MM.1S (cell line): ENCODE measurements at places on chromosomes 4 and X.

- no peaks in the 10 kb centered on the region for H3K36me3 ChIP-seq
- no peak overlapping the region for H3K27ac ChIP-seq
- H3K4me3 ChIP-seq: no peak overlapping the region
- no peak for DNase-seq
These were observed 743.5 kb upstream of the MAGEB2 start for GRCh38 chrX:29471829-29472228.

GRCh38 chr4:47017494-47017893, 13.9 kb upstream of the GABRB1 start:
- H3K4me1 ChIP-seq: no peaks in the 10 kb centered on the region
- H3K27me3 ChIP-seq: no peaks in the 10 kb centered on the region
- DNase-seq: no peak
- no peak overlapping the region for H3K27ac ChIP-seq
- no peaks in the 10 kb centered on the region for H3K36me3 ChIP-seq
- H3K4me3 ChIP-seq: no peak overlapping the region

DNA sequence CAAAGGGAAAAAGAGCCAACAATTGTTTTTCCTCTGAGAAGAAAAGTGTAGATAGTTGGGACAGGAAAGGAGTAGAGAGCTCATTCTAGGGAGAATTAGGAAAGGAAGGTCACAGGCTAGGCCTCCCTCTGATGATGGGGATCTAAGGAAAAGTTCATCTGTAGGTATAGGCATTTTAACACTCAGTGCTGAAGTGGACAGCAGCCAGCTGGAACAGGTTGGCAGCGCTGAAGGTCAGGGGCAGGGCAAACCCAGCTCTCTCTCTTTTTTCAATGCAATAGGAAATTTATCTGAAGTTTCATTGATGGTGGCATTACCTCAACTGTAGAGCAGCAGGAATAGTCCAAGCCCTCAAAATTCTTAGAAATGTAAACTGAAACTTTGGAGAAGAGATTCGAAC, 98.5 kb upstream of the ETNPPL start:
- no peaks in the 10 kb centered on the region for H3K27me3 ChIP-seq
- H3K27ac ChIP-seq: no peak overlapping the region
- H3K36me3 ChIP-seq: no peaks in the 10 kb centered on the region
- no peak for DNase-seq

- no peak overlapping the region for H3K27ac ChIP-seq
- no peaks in the 10 kb centered on the region for H3K36me3 ChIP-seq
- no peak overlapping the region for H3K4me3 ChIP-seq
- DNase-seq: no peak
- no peaks in the 10 kb centered on the region for H3K4me1 ChIP-seq
- H3K27me3 ChIP-seq: no peaks in the 10 kb centered on the region
These were observed 495.9 kb downstream of the SPRY1 start for GRCh38 chr4:123892368-123892976.

GRCh38 chr4:94216394-94216793, 8.7 kb downstream of the SMARCAD1 start:
- no peaks in the 10 kb centered on the region for H3K27me3 ChIP-seq
- no peak for DNase-seq
- no peak overlapping the region for H3K4me3 ChIP-seq

GRCh38 chr4:14592950-14593349, 409.3 kb upstream of the CPEB2 start:
- no peak overlapping the region for H3K27ac ChIP-seq
- DNase-seq: no peak
- no peaks in the 10 kb centered on the region for H3K4me1 ChIP-seq
- no peaks in the 10 kb centered on the region for H3K27me3 ChIP-seq
- H3K36me3 ChIP-seq: no peaks in the 10 kb centered on the region

DNA sequence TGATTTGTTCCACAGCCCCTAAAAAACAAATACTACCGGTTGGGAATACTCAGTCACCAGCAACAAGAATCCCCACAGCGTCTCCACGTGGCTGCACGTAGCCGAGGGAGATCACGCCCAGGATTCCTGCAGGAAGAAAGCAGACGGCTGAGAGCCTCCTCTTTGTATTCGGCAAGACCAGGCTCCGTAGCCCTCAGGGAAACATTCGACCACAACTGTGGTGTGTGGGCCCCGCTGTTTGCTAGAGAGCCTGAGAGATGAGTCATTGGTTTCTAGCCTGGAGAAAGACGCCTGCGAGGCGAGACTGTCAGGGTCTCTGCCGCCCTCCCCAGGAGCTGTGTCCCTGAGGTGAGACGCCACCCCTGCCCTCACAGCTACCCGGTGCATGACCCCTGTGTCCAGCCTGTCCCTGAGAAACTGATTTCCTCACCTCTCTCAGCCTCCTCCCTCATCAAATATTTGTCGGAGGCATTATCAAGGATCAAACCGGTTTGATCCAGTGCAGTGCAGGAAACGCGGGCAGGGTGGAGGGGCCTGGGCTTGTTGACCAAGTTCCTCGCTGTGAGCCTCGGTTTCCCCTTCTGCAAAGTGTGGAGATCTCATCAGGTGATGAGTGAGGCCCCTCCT, 4.7 kb upstream of the S100P start:
- H3K4me3 ChIP-seq: no peak overlapping the region
- no peaks in the 10 kb centered on the region for H3K4me1 ChIP-seq
- no peaks in the 10 kb centered on the region for H3K36me3 ChIP-seq
- H3K27ac ChIP-seq: no peak overlapping the region
- H3K27me3 ChIP-seq: peaks cover 24% of the 10 kb centered on the region

DNA sequence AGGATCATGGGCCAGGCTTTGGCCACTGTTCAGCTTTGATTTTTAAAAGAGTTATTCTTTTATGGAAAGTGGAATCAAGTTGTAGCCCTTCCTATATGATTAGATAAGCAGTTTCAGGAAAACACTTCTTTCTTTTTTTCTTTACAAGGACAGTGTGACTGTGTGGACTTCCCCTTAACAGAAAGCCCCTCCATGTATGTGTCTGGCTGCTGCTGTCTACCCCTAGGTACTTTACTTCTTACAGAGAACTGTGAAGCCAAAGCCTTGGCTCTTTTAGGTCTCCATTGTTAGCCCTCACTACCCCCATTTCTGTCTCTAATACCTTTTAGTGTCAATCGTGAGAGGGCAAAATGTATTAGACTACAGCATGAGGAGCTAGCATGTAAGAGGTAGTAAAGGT, 19.1 kb downstream of the VSIG1 start:
- no peak overlapping the region for H3K27ac ChIP-seq
- no peak for DNase-seq
- no peak overlapping the region for H3K4me3 ChIP-seq
- H3K36me3 ChIP-seq: no peaks in the 10 kb centered on the region
- H3K4me1 ChIP-seq: no peaks in the 10 kb centered on the region

DNA sequence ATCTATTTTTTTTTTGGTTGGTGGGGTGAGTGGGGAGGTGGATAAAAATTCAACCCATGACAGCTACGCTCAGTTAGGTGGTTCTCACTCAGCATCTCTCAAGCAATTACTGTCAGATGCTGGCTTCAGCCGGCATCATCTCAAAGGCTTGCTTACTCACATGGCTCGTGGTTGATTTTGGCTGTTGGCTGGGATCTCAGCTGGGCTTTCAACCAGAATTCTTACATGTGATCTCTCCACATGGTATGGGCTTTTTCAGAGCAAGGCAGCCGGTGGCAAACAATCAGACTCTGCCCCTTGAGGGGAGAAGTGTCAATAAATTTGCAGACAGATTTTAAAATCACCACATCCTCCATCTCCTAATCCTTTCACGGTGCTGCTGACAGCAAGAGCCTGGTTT, 47.2 kb downstream of the SLC34A2 start:
- no peaks in the 10 kb centered on the region for H3K36me3 ChIP-seq
- no peak overlapping the region for H3K27ac ChIP-seq
- H3K27me3 ChIP-seq: no peaks in the 10 kb centered on the region
- H3K4me3 ChIP-seq: no peak overlapping the region
- DNase-seq: no peak

- H3K27ac ChIP-seq: no peak overlapping the region
- H3K27me3 ChIP-seq: no peaks in the 10 kb centered on the region
- no peaks in the 10 kb centered on the region for H3K4me1 ChIP-seq
- no peaks in the 10 kb centered on the region for H3K36me3 ChIP-seq
- H3K4me3 ChIP-seq: no peak overlapping the region
These were observed 206.5 kb downstream of the PCDH10 start for GRCh38 chr4:133355633-133356032.

DNA sequence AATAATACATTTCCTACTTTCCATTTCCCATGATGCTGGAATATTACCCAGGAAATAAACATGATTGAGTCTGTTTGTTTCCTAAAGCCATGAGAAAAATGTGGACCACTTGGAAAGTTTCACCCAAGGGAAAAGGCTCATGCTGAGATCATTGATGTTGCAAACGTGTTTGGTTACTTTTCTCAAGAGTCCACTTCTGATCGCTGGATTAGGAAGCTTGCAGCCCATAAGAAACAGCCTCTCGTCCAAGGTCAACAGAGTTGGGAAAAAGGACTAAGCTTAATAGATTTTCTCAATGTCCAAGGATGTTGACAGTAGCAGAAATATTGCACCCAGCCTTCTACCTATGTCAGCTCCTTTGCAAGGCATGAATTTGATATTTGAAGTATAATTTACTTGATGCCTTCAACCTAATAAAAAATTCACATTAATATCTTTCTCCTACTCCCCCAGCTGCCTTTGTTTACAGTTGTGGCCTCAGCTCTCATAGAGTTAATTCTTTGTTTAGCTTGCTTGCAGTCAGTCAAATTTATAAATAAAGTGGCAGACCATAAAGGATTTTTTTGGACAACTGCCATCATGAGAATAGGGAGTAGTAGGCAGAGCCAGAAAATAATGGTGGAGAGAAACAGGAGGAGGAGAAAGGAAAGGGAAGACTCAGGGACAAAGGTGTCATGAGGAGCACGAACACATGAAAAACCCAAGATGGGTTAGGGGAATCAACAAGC, 65.6 kb upstream of the BLTP1 start:
- no peaks in the 10 kb centered on the region for H3K4me1 ChIP-seq
- H3K27me3 ChIP-seq: no peaks in the 10 kb centered on the region
- no peaks in the 10 kb centered on the region for H3K36me3 ChIP-seq
- no peak overlapping the region for H3K27ac ChIP-seq

DNA sequence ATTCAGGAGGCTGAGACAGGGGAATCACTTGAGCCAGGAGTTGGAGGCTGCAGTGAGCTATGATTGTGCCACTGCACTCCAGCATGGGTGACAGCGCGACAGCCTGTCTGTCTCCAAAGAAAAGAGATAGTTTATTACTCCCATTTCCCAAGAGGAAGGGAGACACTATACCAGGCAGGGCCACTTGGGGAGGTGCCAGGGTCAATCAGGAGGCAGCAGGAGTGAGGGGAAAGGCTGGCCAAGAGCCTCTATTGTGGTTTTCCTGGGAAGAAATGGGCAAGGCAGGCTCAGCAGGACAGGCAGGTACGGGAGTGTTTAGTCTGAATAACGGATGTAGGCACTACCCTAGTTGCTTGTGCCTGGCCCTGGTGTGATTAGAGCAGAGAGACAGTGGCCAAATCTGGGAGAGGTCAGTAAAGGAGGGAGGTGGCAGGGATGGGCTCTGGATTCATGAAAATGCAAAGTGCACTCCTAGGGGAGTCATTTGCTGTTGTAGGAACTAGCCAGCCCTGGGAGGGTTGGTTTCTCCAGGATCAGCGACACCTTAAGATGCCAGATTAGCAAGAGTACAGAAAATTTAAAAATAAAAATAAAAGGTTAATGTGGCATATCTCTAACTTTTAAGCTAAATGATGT, 20.2 kb upstream of the CDKN2AIP start:
- H3K36me3 ChIP-seq: no peaks in the 10 kb centered on the region
- H3K4me3 ChIP-seq: no peak overlapping the region
- no peaks in the 10 kb centered on the region for H3K4me1 ChIP-seq
- no peak for DNase-seq
- H3K27ac ChIP-seq: no peak overlapping the region

- no peaks in the 10 kb centered on the region for H3K36me3 ChIP-seq
- no peak overlapping the region for H3K27ac ChIP-seq
- no peaks in the 10 kb centered on the region for H3K4me1 ChIP-seq
- no peaks in the 10 kb centered on the region for H3K27me3 ChIP-seq
- no peak overlapping the region for H3K4me3 ChIP-seq
- DNase-seq: no peak
These were observed 124.5 kb downstream of the NHS start for GRCh38 chrX:17499512-17499911.

GRCh38 chr4:98939892-98940298, 11.0 kb upstream of the EIF4E start:
- no peaks in the 10 kb centered on the region for H3K27me3 ChIP-seq
- peaks cover 2% of the 10 kb centered on the region; the same call in 1 of the 2 replicates for H3K4me1 ChIP-seq
- H3K36me3 ChIP-seq: no peaks in the 10 kb centered on the region
- no peak overlapping the region for H3K4me3 ChIP-seq

DNA sequence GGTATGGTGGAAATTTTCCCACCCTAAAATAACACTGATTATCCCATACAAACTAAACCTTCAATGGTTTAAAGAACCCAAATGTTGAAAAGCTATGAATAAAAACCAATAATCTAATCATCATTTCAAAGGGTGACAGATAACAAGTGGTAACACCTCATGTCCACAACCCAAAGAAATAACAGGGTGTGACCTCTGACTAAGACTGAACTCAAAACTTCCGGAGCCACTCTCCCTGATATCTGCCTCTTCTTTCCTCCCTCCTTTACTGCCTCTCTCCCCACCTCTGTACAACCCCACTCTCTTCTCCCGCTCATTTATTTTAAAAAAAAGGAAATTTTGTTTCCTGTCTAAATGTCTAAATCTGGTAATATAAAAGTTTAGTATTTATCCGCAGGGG, 11.5 kb downstream of the FBXW7 start:
- H3K4me3 ChIP-seq: no peak overlapping the region
- DNase-seq: no peak
- H3K27ac ChIP-seq: no peak overlapping the region
- no peaks in the 10 kb centered on the region for H3K36me3 ChIP-seq
- H3K4me1 ChIP-seq: no peaks in the 10 kb centered on the region
- H3K27me3 ChIP-seq: no peaks in the 10 kb centered on the region

DNA sequence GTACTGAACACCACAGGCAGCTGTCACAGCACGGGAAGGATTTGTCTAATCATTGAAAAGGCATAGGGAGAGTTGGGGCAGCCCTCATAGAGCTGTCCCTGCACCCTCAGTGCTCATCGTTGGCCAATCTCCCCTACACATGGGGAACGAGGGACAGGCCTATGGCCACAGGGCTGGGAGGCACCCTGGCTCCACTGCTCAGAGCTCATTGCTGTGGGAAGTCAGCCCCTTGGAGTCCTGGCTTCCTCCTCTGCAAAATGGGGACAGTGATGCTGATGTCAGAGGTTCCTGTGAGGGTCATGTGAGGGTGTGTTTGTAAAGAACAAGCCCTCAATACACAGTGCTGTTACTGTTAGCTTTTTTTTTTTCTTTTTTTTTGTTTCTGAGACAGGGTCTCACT, 19.3 kb upstream of the HTRA3 start:
- DNase-seq: no peak
- H3K4me3 ChIP-seq: no peak overlapping the region
- H3K27me3 ChIP-seq: peaks cover 89% of the 10 kb centered on the region
- no peaks in the 10 kb centered on the region for H3K4me1 ChIP-seq

DNA sequence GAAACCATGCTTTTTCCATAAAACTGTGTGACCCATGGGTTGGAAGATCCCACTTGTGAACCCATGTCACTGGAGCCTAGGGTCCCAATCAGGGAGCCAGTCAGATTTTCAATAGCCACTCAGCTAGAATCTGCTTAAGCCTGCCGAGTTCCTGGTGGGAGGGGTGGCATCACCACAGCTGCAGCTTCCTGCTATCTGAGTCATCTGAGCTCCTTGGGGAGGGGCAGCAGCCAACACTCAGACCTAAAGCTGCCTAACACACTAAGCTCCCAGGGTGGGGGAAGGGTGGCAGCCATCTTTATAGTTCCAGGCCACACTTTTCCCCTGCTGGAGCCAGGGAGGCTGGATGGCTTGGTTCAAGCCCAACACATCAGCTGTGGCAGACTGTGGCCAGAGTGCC, 350.1 kb downstream of the C4orf33 start:
- H3K4me1 ChIP-seq: no peaks in the 10 kb centered on the region
- H3K36me3 ChIP-seq: no peaks in the 10 kb centered on the region
- no peak overlapping the region for H3K4me3 ChIP-seq
